Nucleus accumbens (tissue), 56 donors: ENCODE measurements at places on chromosomes 11 and 22.
A peak's percentile ranks its signal among the peaks of the same experiment; 100 is the strongest.

DNA sequence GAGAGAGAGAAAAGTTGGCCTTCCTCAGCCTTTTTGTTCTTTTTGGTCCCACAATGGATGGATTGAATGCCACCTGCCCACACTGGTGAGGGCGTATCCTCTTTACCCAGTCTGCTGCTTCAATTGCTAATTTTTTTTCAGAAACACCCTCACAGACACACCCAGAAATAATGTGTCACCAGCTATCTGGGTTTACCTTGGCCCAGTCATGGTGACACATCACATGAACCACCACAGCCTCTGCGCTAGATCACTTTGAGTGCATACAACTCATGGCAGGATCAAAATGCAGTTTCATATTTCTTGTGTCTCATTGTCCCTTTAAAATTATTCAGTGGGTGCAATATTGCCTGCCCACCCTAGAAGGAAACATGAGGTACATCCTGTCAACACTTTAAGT is 63.3 kb downstream of the ADAMTS15 start:
- DNase-seq = no peak

DNA sequence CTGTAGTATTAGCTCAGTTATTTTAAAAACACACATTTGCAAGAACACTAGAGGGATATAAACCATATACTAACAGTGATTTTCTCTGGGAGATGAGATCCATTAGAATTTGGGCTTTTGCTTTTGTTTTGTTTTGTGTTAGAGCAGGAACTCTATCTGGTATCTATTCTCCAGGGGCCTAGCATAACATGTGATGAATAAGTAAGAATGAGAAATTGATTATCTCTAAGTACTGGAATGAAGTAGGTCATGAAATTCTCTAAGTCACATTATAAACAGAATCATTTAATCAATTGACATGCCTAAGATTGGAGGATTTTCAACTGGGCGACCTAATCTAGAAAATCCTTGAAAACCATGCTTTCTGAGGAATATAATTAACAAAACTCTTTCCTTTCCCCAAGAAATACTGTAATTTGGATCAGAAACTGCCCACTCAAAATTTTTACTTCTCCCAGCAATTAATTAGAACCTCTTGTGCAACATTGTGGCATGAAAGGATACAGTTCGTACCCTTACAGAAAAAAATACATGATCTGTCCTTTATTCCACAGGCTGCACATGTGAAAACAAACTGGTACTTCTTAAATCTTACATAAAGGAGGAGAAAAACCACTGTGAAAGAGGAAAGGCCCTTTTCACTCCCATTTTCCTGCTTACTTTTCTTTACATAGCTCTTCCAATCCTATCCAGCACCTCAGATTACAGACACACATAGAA is 93.5 kb downstream of the MRTFA start:
- no peak for DNase-seq

GRCh38 chr22:48477031-48477721 is 1350.5 kb downstream of the BRD1 start:
- DNase-seq = peak; percentile 32

DNA sequence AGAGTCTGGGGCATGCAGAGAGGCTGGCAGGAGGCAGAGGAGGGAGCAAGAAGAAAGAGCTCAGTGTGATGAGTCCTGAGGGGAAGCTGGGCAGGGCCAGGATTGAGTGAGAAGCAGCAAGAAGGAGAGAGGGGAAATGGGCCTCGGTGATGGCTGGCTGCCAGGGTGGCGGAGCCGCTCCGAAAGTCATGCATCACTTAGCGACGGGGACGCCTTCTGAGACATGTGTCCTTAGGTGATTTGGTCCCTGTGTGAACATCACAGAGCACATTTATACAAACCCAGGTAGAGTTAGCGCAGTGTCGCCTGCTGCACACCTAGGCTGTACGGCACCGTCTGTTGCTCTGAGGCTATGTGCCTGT is 15.1 kb downstream of the TBC1D22A start:
- DNase-seq = peak; percentile 58

DNA sequence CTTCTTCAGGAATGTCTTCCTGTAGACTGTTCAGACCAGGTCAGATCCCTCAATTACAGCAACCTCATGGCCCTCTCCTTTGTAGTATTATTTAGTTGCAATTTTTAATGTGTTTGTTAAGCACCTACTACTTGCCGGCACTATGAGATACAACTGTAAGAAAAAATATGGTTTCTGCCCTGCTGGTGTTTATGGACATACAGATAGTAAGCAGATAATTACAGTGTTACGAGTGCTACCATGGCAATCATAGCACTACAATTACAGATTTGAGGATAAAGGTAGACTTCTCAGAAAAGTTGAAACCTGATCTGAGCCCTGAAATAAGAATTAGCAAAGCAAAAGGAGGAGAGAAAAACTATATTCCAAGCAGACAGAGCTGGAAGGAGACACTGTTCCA is 2.8 kb downstream of the LRRC51 start:
- DNase-seq = no peak

DNA sequence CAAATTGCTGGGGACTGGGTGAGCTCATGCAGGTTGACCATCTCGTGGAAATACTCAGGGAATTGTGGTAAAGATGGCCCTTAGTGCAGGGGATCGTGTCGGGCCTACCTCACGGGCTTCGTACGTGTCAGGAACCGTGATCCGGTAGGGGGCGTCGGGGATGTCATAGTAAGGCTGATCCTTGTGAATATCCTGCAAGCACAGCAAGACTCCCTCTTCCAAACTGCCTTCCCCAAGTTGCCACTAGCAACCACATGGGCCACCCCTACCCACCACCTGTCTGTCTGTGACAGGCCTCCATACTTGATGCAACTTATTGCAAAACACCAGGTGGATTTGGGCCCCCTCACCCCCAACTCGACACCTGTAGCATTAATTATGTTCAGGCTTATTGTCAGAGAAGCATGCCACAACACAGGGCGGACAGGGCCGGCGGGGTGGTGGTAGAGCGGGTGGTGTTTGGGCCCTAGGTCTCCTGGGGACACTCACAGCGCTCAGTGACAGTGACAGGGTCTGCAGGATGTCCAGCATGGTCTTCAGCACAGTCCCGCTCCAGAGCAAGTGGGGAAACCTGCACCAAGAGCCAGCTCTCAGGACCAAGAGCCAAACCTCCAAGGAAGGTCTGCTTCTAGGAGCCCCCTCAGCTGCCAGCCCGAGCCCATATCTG is 22.6 kb upstream of the SERPIND1 start:
- no peak for DNase-seq

DNA sequence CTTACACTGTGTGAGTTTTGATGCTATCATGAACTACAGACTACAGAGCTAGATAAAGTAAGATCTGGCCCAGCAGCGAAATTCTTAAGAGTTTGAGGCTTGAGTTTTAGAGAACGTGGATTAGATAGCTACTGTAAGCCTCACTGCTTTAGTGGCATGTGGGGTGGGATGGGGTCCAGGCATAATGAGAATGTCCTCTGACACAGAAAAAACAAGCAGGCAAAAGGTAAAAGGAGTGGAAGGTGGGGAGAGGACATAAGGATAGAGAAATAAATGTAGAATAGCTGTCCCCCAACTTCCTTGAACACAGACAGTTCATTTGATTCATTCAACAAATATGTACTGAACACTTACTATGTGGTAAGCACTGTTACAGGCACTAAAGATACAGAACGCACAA is 324.5 kb upstream of the PITPNB start:
- no peak for DNase-seq

- no peak for DNase-seq
Measured at GRCh38 chr11:21169639-21170038, 500.3 kb downstream of the NELL1 start.

GRCh38 chr11:76850815-76851214 is 9.9 kb upstream of the ACER3 start:
- no peak for DNase-seq

- DNase-seq = no peak
Measured at GRCh38 chr11:134125507-134125906, 56.6 kb downstream of the JAM3 start.

DNA sequence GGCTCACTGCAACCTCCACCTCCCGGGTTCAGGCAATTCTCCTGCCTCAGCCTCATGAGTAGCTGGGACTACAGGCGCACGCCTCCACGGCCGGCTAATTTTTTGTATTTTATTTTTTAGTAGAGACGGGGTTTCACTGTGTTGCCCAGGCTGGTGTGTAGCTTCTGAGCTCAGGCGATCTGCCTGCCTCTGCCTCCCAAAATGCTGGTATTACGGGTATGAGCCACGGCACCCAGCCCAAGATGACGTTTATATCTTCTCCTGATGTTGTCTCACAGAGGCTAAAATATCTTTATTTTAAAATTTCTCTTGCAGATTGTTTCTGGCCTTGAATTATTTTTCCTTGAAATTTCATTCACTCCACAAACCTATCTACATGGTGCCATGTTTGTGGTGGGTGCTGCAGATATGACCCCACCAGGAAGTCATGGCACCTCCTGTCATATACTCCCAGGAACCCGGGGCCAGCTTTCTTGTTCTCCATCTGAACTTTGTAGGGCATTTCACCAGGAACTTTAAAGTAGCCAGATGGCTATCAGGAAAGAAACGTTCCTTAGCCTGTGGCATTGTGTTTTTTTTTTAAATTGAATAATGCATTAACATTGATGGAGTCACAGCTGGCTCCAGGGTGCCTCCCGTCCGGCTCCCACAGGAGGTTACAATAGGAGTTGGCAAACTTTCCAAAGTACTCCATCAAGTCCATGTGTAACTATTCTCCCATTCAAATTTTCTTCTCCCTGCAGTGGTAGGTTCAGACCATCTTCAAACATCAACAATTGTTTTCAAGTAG is 42.0 kb upstream of the LIPT2 start:
- no peak for DNase-seq

DNA sequence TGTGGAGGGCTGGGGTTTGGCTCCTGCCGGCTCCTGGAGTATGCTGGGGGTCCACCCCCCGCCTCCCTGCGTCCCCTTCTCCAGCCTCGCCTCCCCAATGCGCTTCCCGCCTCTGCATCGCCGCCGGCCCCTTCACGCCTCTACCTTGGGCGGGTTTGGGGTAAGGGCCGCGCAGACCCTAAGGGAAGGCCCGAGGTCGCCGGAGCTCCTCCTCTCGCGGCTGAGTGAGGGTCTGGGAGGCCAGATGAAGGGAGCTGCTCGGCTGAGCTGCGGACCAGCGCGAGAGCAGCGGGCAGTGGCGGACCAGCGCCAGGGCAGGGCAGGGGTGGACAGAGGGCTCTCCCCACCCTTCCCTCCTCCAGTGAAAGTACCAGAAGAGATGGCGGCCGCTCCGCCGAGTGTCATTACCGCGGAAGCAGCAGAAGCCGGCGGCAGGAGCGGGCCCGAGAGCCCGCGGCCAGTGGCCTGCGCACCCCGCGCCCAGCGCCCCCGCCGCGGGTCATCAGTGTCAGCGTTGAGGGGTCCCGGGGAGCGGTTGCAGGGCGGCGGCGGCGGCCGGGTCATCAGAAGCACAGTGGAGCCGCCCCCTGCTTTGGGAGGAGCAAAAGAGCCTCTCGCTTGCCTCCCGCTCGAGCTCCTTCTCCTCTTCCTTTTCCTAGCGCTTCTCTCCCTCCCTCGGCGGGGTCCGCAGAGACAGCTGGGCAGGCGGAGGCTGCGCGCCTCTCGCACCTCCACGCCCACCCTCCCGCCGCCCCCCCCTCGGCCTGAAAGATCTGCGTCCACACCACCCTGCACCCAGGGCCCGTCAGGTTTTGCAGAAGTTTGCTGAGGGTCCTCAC is 255.6 kb upstream of the CADM1 start:
- DNase-seq = no peak

DNA sequence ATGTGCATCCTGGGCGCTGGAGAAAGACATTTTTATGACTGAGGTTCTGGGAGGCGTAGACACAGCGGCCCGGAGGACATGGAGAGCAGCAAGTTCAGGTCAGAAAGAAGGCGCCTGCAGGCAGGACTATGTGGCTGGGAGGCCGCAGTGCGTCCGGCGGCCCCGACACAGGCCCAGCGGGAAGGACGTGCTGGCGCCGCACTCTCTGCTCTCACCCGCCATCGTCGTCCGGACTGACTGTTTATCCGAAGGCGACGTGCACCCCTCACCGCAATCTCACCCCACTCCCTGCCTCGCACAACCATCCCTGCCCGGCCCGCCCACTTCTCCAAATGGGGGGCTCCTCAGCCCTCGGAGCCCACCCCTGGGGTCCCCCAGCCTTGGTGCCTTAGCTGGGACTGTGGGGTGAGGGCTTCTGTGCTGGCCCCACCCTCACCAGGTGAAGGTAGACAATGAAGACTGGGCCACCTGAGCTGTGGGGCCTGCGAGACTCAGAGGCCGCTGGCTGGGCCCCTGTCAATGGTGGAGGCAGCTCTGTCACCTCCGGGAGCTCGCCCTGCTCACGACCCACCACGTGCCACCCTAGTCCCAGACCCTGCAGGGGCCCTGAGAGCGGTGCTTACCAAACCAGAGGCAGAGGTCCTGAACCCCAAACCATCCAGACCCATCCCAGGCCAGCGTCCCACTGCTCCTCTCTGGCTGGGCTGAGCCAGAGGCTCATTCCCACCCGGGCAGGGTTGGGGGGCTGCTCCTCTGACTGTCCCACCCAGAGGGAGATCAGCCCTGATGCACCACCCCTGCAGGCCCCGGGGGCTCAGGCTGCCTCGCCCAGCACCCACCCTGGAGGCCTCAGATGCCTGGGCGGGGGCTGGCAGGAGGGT is 16.2 kb upstream of the MUC5B start:
- DNase-seq = no peak

DNA sequence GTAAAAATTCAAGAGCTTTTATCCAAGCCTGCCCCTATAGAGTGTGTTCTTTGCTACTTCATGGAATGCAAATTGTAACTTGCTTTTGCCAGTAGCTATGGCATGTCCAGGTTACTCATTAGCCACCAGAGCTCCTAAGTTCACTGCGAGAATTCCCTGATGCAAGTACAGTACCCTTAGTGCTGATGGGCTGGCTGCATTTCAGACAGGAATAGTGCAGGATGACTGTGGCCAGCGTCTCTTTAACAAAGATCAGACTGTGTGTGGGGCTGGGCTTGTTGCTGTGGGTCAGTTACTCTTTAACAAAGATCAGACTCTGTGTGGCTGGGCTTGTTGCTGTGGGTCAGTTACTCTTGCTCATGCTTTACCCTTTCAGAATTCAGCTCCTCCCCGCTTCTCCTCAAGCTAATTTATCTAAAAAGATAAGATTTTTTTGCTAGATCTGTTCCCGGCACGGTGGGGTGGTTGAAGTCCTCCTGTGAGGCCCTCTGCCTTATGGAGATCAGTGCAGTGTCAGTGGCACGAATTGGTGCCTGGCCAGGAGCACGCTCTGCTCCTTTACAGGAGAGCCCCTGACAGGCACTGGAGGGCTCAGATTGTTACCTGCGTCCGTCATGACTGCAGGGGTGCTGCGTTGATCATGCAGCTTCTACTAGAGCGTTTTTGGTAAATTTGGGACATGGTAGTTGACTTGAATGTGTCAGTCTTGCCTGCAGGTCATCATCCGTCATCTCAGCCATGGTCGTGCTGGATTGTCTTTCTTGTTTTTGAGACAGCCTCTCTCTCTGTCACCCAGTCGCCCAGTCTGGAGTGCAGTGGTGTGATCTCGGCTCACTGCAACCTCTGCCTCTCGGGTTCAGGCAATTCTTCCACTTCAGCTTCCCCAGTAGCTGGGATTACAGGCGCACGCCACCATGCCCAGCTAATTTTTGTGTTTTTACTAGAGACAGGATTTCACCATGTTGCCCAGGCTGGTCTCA is 27.0 kb downstream of the AP2A2 start:
- no peak for DNase-seq
